Colonic mucosa (tissue), 4 donors: ENCODE measurements at places on chromosomes 6 and 20.
A peak's percentile ranks its signal among the peaks of the same experiment; 100 is the strongest.

DNA sequence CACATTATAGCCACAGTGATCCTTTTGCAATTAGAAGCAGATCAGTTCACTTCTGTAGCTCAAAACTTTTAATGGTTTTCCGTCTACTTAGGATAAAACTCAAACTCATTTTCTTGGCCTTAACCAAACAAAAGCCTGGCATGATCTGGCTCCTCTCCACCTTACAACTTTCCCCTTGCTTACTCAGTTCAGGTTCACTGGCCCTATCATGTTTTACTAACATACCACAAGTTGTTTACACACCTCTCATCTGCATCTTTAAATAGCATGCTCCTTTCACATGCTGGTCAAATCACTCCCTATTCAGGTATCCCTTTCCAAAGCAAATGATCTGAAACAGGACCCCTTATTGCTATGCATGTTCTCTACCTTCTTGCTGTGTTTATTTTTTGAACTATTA, 191.4 kb upstream of the FAM83B start:
- no peak for DNase-seq
- H3K27me3 ChIP-seq, result no peaks in the 10 kb centered on the region
- H3K36me3 ChIP-seq, result no peaks in the 10 kb centered on the region
- H3K4me3 ChIP-seq, result no peak overlapping the region
- H3K4me1 ChIP-seq, result no peaks in the 10 kb centered on the region

DNA sequence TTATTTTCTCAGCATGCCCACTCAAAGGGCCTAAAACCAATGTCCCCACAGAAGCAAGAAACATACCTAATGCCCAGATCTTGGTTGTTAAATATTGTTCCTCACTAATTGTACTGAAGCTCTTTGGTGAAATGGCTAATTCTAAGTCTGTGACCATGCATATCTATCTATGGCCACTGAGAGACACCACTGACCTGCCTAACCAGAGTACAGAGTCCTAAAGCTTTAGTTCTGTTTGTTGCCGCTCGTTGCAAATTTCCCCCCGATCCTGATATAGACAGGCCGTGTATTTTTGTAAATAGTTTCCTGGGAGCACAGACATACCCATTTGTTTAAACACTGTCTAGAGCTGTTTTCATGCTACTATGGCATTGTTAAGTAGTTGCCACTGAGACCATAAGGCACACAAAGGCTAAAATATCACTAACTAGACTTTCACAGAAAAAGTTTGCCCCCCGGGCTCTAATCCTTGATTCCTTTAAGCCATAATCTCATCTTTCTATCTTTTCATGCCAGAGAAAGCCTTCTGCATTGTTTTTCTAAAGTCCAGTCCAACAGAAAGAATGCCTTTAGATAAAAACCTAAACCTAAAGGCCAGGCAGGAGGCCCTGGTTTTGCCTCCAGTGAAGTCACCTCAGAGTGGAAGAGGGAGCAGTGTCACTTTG, 48.7 kb downstream of the DNAAF9 start:
- no peaks in the 10 kb centered on the region for H3K27me3 ChIP-seq
- no peak overlapping the region for H3K4me3 ChIP-seq
- H3K36me3 ChIP-seq, result no peaks in the 10 kb centered on the region
- no peak for DNase-seq
- no peak overlapping the region for H3K27ac ChIP-seq

DNA sequence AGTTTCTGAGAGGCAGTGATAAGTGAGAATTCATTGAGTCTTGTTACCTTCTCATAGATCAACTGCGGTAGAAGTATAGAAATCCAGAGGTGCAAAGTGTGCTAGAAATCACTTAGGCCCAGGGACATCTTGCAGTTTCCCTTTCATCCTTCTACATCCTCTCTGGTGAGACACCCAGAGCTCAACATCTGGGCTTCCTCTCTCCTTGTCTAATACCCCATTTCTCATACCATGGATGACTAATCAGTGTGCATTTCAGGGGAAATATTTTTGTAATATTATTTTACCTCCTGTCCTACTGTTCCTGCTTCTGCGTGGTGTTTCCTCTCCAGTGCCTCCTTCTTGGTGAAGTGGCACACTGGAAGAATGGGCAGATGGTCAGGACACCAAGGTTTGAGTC, 322.4 kb downstream of the TFAP2B start:
- no peaks in the 10 kb centered on the region for H3K4me1 ChIP-seq
- no peak overlapping the region for H3K27ac ChIP-seq
- no peaks in the 10 kb centered on the region for H3K36me3 ChIP-seq
- H3K27me3 ChIP-seq, result no peaks in the 10 kb centered on the region
- DNase-seq, result no peak

- no peaks in the 10 kb centered on the region for H3K36me3 ChIP-seq
- no peak for DNase-seq
- H3K4me1 ChIP-seq, result peaks cover 7% of the 10 kb centered on the region
- H3K4me3 ChIP-seq, result no peak overlapping the region
- H3K27me3 ChIP-seq, result no peaks in the 10 kb centered on the region
- H3K27ac ChIP-seq, result peak overlapping the region; percentile 59
Observed at GRCh38 chr6:25302677-25303128, 23.5 kb downstream of the CARMIL1 start.

- DNase-seq, result no peak
- no peaks in the 10 kb centered on the region for H3K36me3 ChIP-seq
- H3K27me3 ChIP-seq, result no peaks in the 10 kb centered on the region
- H3K27ac ChIP-seq, result no peak overlapping the region
- H3K4me3 ChIP-seq, result no peak overlapping the region
Observed at GRCh38 chr6:45470131-45470738, 92.5 kb upstream of the SUPT3H start.

GRCh38 chr20:12012241-12013222, 94.8 kb downstream of the BTBD3 start:
- H3K4me1 ChIP-seq, result no peaks in the 10 kb centered on the region
- no peak overlapping the region for H3K27ac ChIP-seq
- H3K36me3 ChIP-seq, result no peaks in the 10 kb centered on the region
- no peaks in the 10 kb centered on the region for H3K27me3 ChIP-seq
- peak; percentile 66 for DNase-seq
- no peak overlapping the region for H3K4me3 ChIP-seq

DNA sequence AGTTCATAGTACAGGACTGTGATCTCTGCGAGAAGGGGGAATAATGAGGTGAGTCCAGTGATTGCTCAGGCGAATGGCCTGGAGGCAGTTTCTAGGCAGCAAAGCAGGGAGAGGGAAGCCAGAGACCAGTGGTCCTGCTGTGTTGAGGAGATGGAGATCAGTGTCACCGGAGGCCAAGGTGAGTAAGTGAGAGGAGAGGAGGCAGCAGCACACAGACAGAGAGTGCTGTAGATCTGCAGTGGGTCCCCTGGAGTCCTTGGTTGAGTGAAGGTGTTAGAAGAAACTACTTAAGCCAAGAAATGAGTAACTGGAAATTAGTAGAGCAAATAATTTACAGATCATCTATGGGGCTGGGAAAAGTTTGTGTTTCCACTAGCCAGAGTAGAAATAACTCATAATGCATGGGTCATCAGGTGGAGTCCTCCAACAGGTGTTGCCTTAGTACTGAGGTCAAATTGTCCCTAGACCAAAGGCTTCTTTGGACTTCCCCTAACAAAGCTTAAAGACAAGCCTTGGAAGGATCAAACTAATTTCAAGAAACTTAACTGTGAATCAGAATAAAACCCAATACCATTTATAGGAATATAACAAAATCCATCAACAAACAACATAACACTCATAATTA, 13.6 kb downstream of the HEBP2 start:
- H3K4me3 ChIP-seq, result no peak overlapping the region
- no peaks in the 10 kb centered on the region for H3K27me3 ChIP-seq
- H3K4me1 ChIP-seq, result no peaks in the 10 kb centered on the region

GRCh38 chr6:152240436-152240835, 396.7 kb downstream of the SYNE1 start:
- H3K36me3 ChIP-seq, result no peaks in the 10 kb centered on the region
- no peaks in the 10 kb centered on the region for H3K27me3 ChIP-seq
- no peak for DNase-seq
- H3K4me3 ChIP-seq, result no peak overlapping the region
- H3K27ac ChIP-seq, result no peak overlapping the region

DNA sequence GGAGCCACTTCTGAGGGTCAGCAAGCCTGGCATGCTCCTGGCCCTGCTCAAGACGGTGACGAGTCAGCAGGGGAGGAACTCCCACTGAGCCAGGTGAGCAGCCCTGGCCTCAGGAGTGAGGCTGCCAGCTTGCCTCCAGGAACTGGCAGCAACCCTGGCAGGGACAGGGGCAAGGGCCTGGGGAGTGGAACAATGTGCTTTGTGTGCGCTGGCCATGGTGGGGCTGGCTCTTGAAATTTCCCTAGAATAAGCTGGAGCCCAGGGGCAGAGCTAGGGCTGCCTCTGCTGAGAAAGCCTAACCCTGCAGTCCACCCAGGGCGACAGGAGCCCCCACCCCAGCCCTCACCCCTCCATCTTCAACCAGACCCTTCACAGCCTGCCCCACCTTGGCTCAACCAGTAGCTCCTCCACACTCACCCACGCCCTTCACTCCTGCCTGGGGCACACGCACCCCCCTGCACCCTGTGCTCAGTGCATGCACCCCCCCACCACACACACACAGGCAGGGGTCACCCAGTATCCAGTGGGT, 88.0 kb downstream of the MRPL14 start:
- no peak for DNase-seq
- H3K36me3 ChIP-seq, result no peaks in the 10 kb centered on the region
- H3K27me3 ChIP-seq, result no peaks in the 10 kb centered on the region
- no peak overlapping the region for H3K27ac ChIP-seq
- no peak overlapping the region for H3K4me3 ChIP-seq
- no peaks in the 10 kb centered on the region for H3K4me1 ChIP-seq

DNA sequence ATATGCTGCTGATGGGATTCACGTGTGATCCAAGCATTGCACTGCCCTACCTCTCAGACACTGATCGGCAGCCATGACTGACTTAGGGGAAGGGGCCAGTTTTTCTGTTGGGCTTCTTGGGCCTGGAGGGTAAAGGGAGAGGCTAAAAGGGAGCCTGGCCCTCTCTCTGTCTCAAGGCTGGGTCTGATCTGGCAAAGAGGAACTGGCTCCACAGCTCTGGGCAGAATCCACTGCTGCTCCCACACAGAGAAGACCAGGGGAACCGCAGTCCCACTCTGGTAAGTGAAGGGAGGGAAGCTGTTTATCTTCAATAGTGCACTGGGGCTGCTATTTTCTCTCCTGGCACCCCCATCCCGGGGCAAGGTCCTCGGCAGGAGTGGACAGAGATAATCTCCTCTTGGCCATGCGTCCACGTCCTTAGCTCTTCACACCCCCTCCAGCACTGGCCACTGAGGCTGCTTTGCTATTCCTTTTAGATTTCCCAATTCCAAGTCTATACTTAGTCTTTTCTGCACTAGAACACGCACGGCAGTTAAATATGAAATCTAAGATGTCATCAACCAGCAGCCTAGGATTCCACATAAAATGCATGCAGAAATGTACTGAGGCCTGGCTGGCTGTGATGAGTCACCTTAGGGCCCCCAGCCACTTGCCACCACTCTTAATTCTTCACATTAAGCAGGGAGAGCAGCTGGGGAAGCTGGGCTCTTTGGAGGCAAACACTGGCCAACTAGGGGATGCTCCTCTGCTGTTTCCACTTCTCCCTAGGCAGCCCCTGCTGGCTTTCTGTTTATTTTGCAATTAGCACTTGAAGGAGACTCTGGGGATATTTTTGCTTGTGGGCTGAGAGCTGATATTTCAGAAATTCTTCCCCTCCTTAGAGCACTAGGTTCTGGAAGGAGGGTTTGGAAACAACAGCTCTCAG, 87.8 kb upstream of the ARMC2 start:
- no peaks in the 10 kb centered on the region for H3K27me3 ChIP-seq
- H3K4me1 ChIP-seq, result no peaks in the 10 kb centered on the region
- H3K4me3 ChIP-seq, result no peak overlapping the region
- H3K36me3 ChIP-seq, result no peaks in the 10 kb centered on the region
- no peak for DNase-seq

DNA sequence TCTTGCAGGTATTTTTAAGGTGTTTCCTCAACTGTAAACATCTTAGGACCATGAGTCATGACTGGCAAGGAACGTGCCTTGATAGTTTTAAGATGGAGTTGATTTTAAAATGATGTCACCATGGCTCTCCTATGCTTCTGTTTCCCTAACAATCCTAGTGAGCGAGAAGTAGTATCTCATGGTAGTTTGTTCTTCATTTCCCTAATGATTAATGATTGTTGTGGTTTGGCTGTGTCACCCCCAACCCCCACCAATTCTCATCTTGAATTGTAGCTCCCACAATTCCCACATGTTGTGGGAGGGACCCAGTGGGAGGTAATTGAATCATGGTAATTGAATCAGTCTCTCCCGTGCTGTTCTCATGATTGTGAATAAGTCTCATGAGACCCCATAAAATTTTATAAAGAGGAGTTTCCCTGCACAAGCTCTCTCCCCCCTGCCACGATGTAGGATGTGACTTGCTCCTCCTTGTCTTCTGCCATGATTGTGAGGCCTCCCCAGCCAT, 16.8 kb upstream of the BNIP5 start:
- no peak for DNase-seq
- no peaks in the 10 kb centered on the region for H3K4me1 ChIP-seq
- no peaks in the 10 kb centered on the region for H3K27me3 ChIP-seq
- H3K4me3 ChIP-seq, result no peak overlapping the region
- H3K27ac ChIP-seq, result no peak overlapping the region

DNA sequence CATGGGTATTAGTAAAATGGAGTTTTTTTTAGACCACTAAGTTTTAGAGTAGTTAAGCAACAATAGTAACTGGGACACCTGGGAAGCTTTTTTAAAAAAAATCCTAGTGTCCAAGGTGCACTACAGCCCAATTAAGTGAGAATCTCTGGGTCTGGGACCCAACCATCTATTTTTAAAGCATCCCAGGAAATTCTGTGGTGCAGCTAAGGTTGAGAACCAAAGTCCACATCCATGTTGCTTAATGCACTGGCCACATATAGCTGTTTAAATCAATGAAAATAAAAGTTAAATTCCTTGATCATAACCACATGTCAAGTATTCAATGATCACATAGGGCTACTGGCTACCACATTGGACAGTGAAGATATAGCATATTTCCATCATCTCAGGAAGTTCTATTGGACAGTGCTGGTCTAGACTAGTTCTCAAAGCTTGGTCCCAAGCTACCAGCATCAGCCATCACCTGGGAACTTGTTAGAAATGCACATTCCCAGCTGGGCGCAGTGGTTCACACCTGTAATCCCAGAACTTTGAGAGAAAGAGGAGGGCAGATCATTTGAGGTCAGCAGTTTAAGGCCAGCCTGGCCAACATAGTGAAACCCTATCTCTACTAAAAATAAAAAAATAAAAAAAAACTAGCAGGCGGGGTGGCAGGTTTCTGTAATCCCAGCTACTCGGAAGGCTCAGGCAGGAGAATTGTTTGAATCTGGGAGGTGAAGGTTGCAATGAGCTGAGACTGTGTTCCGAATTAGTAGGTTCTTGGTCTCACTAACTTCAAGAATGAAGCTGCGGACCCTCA, 12.7 kb downstream of the KIF13A start:
- H3K36me3 ChIP-seq, result no peaks in the 10 kb centered on the region
- H3K27ac ChIP-seq, result no peak overlapping the region
- peaks cover 10% of the 10 kb centered on the region for H3K4me1 ChIP-seq
- no peaks in the 10 kb centered on the region for H3K27me3 ChIP-seq
- DNase-seq, result no peak

DNA sequence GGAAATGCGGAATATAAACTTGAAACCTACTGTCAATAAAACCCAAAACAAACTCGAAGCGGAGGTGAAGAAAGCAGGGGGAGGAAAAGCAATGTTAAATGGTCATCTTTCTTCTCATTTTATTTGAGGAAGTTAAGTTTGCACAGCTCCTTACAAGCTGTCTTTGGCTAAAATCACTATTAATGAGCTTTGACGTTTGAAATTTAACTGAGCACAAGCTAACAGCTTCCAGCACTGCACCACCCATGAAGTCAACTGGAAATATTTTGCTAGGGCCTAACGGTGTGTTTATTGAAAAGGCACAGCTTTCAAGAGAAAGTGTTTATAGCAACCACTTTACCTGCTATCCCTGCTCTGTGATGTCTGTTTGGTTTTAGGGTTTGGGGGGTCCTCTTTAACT, 103.8 kb downstream of the PKHD1 start:
- H3K36me3 ChIP-seq, result no peaks in the 10 kb centered on the region
- H3K4me3 ChIP-seq, result no peak overlapping the region
